ENCODE measurements at places on chromosomes 6 and 20.

DNA sequence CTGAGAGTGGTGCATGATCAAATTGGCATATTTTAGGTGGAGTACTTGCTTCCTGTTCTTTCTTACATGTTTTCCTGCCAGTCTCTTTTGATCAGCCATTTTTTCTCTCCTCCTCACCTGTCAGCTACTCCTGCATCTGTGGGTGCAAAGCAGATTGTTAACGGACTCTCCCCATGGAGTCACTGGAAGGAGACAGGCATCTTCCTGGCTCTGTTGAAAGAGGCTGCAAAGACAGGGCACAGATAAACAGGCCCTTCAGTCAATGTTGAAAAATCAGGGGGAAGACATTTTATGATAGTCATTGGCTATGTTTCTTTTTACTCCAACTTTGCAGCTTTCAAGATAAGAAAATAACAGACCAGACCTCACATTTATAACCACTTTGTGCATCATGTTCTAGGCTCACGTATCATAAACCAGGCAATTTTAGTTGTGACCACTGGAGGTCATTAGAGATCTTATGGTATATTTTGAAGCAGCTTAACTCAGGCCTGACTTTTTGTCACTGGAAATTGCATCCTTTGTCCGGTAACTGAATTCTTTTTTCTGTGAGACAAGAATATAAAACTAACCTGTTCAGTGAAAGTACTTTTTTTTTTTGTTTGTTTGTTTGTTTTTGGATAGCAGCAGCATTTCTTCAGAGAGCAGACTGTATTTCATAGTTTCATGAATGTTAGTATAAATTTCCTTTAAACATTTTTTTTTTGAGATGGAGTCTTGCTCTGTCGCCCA lies 20.1 kb downstream of the ECT2L start:
- DNase-seq = no peak

- peak; percentile 27 for DNase-seq
Observed at GRCh38 chr6:147508042-147508865, at the start of gene SAMD5. Gene SAMD5, plus strand, starts transcription at chr6:147508690. Its CDS starts 239 bp downstream, at chr6:147508929.

DNA sequence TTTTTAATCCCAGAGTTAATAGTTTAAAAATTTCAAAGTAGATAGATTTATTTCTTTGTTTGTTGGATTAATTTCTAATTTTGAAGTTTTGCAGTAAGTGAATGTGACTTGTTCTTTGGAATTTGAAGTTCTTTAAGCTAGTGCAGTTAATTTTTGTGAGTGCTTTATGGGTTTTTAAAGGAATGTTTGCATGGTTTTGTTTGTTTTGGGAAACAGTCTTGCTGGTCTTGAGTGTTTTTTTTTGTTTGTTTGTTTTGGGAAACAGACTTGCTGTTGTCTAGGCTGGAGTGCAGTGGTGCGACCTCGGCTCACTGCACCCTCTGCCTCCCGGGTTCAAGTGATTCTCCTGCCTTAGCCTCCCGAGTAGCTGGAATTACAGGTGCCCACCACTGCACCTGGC lies 9.5 kb downstream of the PANK2 start:
- no peak for DNase-seq

GRCh38 chr20:57849121-57849520 lies 139.3 kb upstream of the PMEPA1 start:
- no peak for DNase-seq

DNA sequence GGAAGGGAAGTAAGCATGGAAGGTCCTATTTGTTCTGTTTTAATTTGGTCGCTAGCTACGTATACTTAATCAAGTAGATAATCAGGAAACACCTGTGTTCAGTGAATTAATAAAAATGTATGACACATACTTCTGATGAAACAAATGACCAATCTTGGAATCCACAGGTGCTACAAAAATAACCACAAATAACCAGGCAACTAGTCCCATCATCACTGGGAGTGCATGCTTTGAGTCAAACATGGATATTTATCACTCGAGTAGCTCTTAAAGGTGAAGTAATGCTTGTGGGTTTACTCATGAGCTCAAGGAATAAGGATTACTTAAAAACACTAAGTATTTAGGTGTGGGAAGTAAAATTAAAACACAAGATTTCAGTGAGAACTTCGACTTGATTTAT lies 285.6 kb upstream of the ID4 start:
- DNase-seq = no peak

- DNase-seq = no peak
Observed at GRCh38 chr6:73610444-73611275, 43.1 kb downstream of the SLC17A5 start.

- DNase-seq = no peak
Observed at GRCh38 chr6:24568683-24569082, 73.9 kb downstream of the ALDH5A1 start.

GRCh38 chr6:73538116-73538779 lies 17.4 kb upstream of the EEF1A1 start:
- DNase-seq = no peak
